ENCODE measurements at places on chromosomes 4 and X. TPM values are rescaled to one million over a fixed set of nuclear protein-coding genes. Genes with fewer than 3 reads are reported as not detected.

Gene ZNF674
- total RNA-seq, result 3.6 TPM

- no peak for DNase-seq
Observed at GRCh38 chr4:10380735-10381134, 76.5 kb downstream of the ZNF518B start.

DNA sequence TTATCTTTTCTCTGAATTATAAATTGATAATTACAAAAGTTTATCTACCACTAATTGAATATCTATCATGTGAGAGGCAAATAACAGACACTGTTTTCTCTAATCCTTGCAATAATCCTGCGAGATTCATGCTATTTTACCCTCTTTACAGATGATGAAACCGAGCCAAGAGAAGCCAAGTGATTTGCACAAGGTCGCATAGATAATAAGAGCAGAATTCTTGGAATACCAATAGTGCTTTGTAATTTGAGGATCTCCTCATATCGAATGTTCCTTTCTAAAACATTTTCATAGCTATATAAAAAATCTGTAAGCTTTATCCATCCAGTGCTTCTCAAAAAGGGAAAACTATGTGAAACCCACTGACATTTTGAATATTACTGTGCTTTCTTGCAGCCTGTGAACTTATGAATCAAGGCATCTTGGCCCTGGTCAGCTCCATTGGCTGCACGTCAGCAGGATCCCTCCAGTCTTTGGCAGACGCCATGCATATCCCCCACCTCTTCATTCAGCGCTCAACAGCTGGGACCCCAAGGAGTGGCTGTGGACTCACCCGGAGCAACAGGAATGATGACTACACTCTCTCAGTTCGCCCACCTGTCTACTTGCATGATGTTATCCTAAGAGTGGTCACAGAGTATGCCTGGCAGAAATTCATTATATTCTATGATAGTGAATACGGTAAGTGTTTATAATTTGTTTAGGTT, 743.8 kb upstream of the ATOH1 start:
- no peak for DNase-seq

Gene EDNRA
- not detected for total RNA-seq
